LNCaP clone FGC (cell line): ENCODE measurements at places on chromosomes 2 and 18.

- DNase-seq, result no peak
Measured at GRCh38 chr2:108615480-108616090, 81.3 kb downstream of the LIMS1 start.

GRCh38 chr2:197309691-197310231 lies 819 bp downstream of the ANKRD44 start:
- DNase-seq, result no peak

- DNase-seq, result no peak
Measured at GRCh38 chr2:88265352-88266303, 95.5 kb downstream of the THNSL2 start.

- no peak for DNase-seq
Measured at GRCh38 chr2:52465287-52465686, 1302.3 kb upstream of the CHAC2 start.

- DNase-seq, result no peak
Measured at GRCh38 chr2:111192776-111193368, 72.2 kb downstream of the BCL2L11 start.
